Pancreas (tissue), 10 donors: ENCODE measurements at places on chromosomes 4 and X. TPM values are rescaled to one million over a fixed set of nuclear protein-coding genes. Genes with fewer than 3 reads are reported as not detected.

The TMEM165 gene
- 24.3 TPM for total RNA-seq

DNA sequence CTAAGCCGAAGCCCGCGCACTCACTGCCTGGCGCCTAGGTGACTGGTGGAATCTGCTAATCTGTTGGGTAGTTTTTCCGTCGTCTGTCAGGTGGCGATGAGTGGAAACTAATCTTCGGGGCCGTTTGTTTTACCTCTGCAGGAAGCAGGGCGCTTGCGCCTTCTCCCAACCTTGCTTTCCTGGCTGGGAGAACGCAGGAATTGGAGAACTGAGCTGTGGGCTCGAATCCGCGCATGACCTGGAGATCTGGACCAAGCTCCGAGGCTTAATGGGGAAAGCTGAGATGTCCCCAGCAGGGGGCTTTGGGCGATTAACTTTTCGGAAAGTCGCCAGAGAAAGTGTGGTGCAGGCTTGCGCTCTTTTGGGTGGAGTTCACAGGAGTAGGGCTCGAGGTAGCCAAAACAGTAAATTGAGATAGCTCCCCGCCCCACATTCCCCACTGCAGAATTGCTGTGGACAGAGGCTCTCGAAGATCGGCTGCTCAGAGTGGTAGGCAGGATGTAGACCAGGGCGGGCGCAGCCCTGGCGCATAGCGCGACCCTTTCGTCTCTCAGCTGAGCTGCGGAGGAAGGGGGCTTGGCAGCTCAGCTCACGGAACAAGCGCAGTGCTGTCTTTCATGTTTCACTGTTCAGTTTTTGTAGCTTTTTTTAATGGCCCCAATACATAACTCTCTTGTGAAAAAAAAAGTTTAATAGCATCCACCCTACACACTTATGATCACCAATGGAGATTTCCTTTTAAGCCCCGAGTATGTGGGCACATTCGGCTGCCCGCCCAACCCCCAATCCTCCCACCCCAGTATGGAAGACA, 2.7 kb upstream of the FGF5 start:
- H3K4me1 ChIP-seq: no peaks in the 10 kb centered on the region
- no peaks in the 10 kb centered on the region for H3K36me3 ChIP-seq
- H3K27me3 ChIP-seq: peaks cover 17% of the 10 kb centered on the region

DNA sequence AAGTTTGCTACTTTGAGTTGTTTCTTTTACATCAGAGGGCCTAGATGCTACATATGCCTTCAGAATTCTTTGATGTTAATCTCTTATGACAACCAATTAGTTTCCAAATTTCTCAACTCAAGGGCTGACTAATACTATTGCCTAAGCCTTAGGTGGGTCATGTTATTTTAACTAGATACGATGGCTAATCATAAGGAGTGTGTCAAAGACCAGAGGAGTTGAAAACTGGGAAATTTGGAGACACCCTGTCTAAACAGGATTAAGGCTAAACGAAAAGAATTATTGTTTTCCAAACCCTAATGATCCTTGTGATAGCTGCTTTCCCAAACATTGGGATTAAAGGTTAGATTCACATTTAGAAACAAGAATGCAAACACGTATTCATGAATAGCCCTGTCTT, 228.5 kb downstream of the PCDH7 start:
- H3K36me3 ChIP-seq: no peaks in the 10 kb centered on the region
- H3K4me3 ChIP-seq: no peak overlapping the region
- no peak for DNase-seq
- H3K4me1 ChIP-seq: no peaks in the 10 kb centered on the region
- no peaks in the 10 kb centered on the region for H3K27me3 ChIP-seq

DNA sequence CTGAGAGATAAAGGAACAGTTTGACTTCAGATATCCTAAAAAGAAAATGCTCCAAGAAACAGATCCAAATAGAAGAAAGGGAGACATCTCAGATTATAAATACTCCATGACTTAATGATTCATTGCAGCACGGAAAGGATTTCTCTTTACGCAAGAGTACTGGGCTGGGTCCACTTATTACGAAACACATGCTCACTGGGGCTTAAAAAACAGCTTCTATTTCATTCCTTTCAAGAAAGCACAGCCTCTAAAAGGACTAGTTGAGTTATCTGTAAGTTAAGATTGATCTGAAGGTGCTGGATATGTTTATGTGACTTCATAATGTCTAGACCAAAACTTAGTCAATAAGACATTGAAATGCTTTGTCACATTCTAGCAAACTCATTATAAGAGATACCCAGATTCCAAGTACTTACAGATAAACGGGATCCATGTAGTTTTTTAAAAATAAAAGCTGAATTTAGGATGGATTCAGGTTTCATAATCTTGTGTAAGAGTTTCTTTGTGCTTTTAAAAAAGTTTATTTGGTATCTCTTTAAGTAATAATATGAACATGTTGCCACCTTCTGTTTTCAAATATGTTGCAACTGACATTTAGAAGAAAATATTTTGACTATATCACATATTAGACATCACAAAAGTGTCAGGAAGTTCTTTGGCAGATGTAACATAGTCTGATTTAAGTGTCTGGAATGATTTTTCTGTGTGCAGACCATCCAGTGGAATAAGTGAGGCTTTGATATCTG, 109.5 kb upstream of the MYOZ2 start:
- no peaks in the 10 kb centered on the region for H3K27me3 ChIP-seq
- DNase-seq: no peak
- H3K27ac ChIP-seq: no peak overlapping the region

GRCh38 chrX:43978226-43978625, 5.0 kb upstream of the NDP start:
- DNase-seq: no peak
- no peak overlapping the region for H3K4me3 ChIP-seq
- H3K4me1 ChIP-seq: no peaks in the 10 kb centered on the region
- no peaks in the 10 kb centered on the region for H3K27me3 ChIP-seq
- H3K36me3 ChIP-seq: no peaks in the 10 kb centered on the region
- H3K27ac ChIP-seq: no peak overlapping the region

DNA sequence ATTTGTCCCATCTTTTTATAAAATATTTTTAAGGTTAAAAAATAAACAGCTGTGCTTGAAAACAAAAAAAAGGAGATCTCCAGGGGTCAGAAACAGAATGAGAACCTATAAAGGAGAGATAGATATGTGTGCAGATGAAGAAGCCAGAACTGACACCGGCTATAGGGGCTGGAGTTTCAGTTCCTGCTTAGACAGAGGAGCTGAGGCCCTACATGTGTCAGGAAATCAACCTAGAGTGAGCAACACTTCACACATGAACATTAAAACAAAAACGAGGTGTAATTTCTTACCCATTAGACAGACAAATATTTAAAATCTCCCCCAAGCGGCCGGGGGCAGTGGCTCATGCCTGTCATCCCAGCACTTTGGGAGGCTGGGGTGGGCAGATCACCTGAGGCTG, 17.8 kb upstream of the HUWE1 start:
- no peaks in the 10 kb centered on the region for H3K27me3 ChIP-seq
- H3K27ac ChIP-seq: no peak overlapping the region
- no peak for DNase-seq
- no peak overlapping the region for H3K4me3 ChIP-seq

- no peaks in the 10 kb centered on the region for H3K4me1 ChIP-seq
- H3K27ac ChIP-seq: no peak overlapping the region
- no peaks in the 10 kb centered on the region for H3K36me3 ChIP-seq
- no peaks in the 10 kb centered on the region for H3K27me3 ChIP-seq
- no peak overlapping the region for H3K4me3 ChIP-seq
- DNase-seq: no peak
Measured at GRCh38 chr4:188627892-188628291, 488.7 kb downstream of the TRIML1 start.

GRCh38 chrX:20441123-20441522, 174.4 kb upstream of the RPS6KA3 start:
- H3K4me3 ChIP-seq: no peak overlapping the region
- H3K27ac ChIP-seq: no peak overlapping the region
- DNase-seq: no peak
- no peaks in the 10 kb centered on the region for H3K4me1 ChIP-seq
- no peaks in the 10 kb centered on the region for H3K36me3 ChIP-seq

DNA sequence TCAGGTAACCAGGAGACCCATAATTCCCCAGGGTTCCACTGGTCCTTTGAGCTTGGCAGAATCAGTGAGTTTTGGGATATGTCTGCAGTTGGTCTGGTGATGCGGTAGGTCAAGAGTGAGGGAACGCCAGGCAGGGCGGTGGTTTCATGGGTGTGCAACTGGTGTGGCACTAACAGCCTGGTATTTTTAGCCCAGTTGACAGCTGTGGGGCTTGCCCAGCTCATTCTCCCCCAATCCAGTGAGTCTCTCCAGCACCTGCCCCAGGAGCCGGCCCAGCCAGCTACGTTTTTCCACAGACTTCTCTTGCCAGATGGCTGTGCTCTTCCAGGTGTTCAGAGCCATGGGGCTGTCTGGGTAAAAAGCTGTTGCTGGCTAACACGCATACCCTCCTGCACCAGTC, 1019.9 kb downstream of the CCSER1 start:
- H3K27me3 ChIP-seq: no peaks in the 10 kb centered on the region
- H3K4me3 ChIP-seq: no peak overlapping the region
- H3K27ac ChIP-seq: no peak overlapping the region
- DNase-seq: no peak
- H3K4me1 ChIP-seq: no peaks in the 10 kb centered on the region

The FNIP2 gene
- 13.6 TPM for total RNA-seq
